ENCODE measurements at places on chromosomes 11 and 22. TPM values are rescaled to one million over a fixed set of nuclear protein-coding genes. Genes with fewer than 3 reads are reported as not detected.

- no peak for DNase-seq
These were observed 17.6 kb downstream of the STARD10 start for GRCh38 chr11:72776117-72776843.

GRCh38 chr22:23129149-23129548, 12.6 kb downstream of the RSPH14 start:
- no peak for DNase-seq

DNA sequence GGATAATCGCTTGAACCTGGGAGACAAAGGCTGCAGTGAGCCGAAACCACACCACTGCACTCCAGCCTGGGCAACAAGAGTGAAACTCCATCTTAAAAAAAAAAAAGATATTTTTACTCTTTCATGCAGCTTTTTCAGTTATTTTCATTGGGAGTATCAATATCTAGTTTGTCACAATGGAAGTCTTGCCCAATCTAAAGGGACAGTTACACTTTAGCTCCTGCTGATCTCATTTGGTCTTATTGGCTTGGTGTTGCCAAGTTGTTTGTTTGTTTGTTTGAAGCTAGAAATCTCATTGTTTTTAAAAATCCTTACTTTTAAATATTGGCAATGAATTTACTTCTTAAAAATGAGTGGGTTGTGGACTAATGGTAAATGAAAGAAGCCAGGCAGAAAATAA, 24.7 kb downstream of the CEP295 start:
- DNase-seq, result no peak

DNA sequence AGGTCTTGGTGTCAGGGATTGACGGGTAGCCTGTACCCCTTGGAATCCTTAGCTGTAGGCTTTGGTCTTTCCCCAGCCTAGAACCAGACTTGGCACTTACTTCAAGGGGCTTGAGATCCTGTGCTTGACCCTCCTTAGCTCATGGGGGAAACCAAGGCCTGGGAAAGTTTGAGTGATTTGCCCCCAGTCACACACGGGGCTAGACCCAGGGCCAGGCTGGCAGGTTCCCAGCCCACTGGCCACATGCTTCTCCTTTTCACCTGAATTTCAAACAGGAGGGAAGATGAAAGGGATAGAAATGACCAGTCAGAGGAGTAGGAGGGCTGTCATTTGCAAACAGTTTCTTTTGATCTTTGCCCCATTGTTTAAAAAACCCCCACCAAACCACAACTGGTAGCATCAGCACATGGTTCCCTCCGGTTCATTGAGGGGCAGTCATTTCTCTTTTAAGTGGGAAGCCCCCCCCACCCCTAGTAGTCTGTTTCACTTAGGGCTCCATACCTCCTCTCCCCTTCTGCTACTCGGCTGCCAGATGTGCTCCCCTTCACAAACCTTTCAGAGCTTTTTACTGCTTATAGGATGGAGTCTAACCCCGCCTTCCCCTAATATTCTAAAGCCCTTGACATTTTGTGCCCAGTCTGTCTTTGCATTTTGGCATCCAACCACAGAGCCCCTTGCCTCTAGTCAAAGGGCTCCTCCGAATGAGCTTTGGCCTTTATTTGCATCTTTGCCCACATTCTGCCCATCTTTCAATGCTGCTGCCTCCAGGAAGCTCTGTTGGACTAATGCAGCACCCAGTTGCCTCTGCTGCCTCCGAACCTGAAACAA, 37.6 kb downstream of the ZNRF3 start:
- no peak for DNase-seq

DNA sequence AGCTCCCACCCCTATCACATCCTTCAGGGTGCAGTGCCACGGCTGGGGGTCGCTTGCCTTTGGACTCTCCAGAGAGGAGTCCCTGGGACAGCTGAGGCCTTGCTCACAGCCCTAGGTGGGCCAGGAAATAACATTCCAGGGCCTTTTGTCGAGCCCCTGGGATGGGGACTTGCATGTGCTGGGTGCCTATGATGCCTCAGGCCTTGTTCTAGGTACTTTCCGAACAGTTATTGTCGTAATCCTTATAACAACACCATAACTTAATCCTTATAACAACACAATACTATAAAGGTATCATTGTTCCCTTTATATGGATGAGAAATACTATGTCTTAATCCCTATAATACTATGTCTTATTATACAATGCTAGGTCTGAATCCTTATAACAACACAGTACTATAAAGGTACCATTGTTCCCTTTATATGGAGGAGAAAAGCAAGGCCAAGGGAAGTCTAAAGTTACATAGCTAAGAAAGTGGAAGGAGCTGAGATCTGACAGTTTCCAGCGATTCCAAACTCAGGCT, 236.5 kb downstream of the ST3GAL4 start:
- no peak for DNase-seq

HEPN1 gene
- polyA plus RNA-seq, result 1.2 TPM

DNA sequence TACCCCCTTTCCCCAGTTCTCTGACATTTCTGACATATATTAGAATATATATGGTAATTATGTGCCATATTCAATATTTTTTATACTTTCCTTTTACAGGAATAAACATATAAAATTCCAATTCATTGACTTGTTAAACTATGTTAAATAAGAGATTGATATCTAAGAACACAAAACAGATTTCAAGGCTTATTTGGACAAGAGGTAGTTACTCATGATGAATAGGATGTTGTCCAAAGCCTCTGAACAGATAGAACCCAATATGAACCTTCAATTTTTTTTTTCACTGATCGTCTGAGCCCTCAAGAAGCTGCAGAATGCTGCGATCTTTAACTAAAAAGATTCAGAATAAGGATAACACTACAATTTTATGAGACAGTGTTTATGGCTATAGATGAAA, 340.3 kb downstream of the LUZP2 start:
- DNase-seq, result no peak

TREH gene
- polyA plus RNA-seq, result 0.75 TPM
